ENCODE measurements at places on chromosomes 1 and 21.

DNA sequence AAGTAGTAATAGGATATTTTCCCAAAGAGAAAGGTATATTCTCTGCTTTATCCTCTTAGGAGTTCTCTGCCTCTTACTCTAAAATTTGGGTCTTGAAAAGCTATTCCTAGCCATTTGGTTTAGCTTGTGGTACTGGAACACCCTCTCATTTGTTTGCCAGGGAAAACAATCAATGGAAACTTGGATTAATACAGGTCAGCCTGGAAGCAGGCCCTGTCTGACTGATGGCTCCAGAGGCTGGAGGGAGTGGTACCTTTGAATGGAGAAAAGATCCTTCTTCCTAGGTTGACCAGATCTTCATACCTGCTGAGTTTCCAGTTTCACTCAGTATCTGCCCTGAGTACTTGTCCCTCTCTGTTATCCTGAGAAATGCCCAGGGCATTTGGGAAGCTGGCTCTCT is 31.7 kb upstream of the IKBKE start:
- DNase-seq = no peak

GRCh38 chr21:33971492-33972013 is 55.9 kb upstream of the ATP5PO start:
- DNase-seq = no peak

- DNase-seq = no peak
Observed at GRCh38 chr1:100051893-100052292, 80.8 kb downstream of the SASS6 start.

- no peak for DNase-seq
Observed at GRCh38 chr1:147561472-147561840, 20.2 kb downstream of the BCL9 start.

GRCh38 chr1:232664844-232665777 is 35.2 kb upstream of the SIPA1L2 start:
- no peak for DNase-seq
